AG08396 (cell line): ENCODE measurements at places on chromosomes 1 and 21.

DNA sequence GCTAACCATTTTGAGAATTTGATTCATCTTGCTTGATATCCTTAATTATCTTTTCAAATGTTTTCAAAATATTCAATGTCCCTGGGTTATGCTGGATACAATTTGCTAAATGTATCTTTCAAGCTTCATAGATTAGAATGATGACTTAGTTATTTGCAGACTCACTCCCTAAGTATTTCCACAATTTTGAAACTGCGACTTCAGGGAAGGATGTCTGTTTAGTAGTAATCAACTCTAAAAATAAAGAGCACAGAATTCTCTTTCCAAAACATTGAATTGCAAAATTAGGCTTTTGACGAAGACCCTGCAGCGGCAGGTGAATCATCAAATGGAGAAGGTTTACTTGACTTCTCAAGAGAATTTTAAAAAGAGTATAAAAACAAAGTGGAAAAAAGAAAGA is 14.2 kb downstream of the RGS1 start:
- DNase-seq, result no peak

DNA sequence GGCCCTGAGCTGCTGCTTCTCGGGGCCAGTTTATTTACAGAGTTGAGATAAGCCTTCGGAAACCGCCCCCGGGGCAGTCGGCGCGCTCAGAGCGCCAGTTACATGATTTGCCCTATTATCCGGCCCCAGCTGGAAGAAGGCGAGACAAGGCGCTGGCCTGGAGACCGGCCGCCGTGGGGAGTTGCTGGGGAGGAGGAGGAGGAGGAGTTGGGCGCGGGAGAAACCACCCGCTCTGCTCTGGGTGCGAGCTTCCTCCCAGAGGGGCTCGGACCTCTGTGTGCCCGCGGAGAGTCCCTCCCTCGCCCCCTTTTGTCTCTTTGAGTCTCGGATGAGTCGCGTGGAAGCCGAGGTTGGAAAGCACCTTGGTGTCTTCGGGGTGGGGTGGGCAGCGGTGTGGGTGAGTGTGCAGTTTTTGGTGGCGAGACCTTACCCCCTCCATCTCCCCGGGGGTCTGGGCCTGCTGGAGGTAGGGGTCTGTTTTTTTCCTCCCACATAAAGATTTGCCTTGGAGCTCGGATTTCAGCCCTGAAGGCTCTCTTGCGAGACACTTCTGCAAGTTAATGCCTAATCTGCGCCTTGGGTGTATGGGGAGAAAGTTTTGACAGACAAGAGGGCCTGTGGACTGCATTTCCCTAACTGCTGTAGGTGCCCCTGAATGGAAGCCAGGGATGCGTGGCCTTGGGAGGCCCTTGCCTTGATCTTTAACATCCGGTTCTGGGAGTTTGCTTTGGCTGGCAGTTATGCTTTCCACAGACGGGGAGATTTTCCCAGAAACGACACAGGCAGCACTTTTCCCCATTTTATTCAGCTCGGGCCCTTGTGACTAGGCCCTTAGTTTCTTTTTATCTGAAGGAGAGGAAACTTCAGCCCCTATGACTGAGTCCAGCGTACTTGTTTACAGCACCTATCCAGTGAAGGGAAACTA is 80.0 kb downstream of the NDUFS5 start:
- peak; percentile 49 for DNase-seq

DNA sequence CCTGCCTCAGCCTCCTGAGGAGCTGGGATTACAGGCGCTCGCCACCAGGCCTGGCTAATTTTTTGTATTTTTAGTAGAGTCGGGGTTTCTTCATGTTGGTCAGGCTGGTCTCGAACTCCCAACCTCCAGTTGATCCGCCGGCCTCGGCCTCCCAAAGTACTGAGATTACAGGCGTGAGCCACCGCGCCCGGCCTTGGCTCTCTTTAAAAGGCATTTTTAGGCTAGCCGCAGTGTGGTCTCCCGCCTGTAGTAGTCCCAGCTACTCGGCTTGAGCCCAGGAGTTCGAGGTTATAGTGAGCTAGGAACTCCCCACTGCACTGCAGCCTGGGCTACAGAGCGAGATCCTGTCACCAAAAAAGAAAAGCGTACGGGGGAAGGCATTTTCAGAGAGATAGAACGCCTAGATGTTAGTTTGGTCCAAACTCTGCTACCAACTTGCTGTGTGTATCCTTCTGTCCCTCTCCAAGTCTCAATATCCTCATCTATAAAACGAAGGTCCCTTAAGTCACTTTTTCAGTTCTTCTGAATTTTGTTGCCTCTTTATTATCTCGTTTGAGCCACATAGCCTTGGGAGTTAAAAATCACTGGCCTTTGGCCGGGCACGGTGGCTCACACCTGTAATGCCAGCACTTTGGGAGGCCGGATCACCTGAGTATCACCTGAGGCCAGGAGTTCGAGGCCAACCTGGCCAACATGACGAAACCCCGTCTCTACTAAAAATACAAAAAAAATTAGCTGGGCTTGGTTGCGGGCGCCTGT is 734 bp downstream of the MED18 start:
- no peak for DNase-seq

DNA sequence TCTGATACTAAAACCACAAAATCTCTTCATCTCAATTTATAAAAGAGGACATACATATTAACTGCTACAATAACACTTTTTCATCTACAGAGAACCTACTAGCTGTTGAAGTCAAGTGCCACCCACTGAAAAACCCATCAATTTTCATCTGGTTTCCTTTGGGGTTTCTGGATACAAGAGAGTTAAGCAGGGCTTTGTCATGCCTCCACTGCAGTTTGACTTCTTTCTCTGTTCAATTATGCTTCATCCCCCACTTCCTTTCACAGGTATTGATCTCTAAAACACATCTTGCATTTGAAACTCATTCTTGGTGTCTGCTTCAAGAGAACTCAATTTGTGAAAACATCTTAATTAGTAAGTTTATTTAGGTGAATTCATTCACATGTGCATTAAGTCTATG is 60.5 kb upstream of the ANGPTL3 start:
- no peak for DNase-seq

- DNase-seq, result no peak
These were observed 55.5 kb upstream of the EPS8L3 start for GRCh38 chr1:109818988-109819764.

DNA sequence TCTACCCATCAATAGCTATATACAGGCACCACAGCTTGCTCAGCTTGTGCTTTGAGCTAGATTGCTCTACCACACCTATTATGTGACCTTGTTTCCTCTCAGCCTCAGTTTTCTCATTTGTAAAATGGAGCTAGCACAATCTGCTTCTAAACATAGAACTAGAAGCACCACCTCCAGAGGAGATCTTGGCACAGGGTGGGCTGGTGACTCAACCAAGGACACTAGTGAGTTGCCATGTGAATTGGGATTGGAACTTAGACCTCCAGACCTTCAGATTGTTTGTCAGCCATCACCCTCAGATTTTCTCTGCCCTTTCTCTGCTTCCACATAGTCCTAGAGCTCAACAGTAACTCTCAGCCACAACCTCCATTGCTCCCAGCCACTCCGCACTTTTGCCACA is 3.0 kb upstream of the MACO1 start:
- no peak for DNase-seq

GRCh38 chr1:22374001-22374400 is 77.7 kb upstream of the ZBTB40 start:
- DNase-seq, result no peak

DNA sequence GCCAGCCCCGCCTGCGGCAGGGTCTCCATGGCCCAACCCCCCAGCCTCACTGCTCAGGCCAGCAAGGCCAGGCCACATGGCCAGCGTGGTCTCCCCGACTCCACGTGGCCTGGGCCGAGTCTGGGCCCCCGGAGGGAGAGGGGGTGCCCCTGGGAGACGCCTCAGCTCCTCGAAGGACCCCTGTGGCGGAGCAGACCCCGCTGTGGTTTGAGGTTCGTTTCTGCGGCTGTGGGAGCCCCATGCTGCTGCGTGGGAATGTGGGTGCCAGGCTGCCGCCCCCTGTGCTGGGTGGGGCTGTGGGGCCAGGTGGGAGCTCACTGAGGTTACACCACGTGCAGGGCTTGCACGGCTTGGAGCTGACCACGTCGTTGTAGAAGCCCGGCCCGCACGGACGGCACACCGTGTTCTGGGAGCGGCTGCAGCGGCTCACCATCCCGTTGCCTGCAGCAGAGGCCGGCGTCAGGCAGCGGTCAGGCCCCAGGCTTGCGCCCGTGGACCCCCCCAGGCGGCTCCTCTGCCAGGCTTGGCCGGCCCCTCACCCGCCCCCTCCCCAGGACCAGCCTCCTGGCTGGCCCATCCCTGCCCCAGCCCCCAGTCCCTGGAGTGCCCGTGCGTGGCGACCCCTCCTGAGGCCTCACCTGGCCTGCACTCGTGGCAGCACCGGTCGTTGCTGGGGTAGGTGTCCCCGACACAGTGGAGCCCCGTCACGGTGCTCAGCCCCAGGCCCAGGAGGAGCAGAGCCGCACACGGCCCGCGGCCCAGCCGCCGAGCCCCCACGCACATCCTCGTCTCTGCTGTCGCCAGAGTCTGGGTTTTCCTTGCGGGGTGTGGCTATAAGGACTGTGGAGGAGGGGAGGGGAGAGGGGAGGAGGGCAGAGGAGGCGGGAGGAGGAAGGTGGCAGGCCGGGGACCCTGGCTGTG is at the start of gene TNFRSF4:
Gene TNFRSF4 (minus strand): TSS at position 809 of the 921 bp plus-strand sequence. CDS start 26 bp downstream, at position 783.
- no peak for DNase-seq

DNA sequence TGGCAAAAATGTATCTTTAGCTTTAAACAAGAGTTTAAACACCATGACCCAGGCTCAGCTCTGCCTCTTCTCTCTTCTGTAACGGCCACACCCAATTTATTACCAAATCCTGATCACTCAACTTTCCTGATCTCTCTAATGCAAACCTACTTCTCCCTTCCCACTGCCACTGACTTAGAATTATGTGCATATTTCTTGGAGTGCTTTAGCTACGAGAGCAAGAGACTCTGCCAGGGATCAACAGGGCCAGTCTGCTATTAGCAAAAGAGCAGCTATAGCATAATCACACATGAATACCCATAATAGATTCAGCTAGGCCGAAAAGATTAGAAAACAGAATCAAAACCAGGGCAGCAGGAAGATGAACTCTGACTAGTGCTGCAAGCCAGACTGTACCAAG is 215.5 kb downstream of the MRPL39 start:
- no peak for DNase-seq

- DNase-seq, result no peak
These were observed 22.5 kb upstream of the RHBDL2 start for GRCh38 chr1:38964140-38964548.

DNA sequence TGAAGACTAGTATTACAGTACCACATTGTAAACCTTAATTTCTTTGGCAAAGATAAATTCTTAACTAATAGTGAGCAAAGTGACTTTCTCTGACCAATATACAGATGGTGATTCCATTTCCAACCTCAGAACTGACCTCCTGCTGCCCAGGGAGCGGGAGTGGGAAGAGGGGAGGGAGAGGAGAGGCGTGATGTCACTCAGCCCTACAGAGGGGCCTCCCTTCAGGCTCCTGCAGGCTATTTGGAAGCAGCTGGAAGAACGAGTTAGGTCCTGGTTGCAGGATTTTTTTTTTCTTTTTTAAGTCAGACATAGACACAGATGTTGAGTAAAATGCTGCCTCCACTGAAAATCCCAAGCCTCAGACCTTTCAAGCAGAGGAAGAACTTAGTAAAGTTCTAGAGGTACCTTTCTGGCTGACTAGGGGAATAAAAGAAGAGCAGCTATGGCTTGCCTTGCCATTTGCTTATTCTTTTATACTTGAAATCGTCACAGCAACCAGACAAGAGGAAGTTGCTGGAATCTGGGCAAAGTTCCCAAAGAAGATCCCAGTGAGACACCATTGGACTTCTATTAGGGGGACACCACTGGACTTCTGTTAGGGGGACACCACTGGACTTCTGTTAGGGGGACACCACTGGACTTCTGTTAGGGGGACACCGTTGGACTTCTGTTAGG is 54.5 kb downstream of the EXO1 start:
- no peak for DNase-seq

DNA sequence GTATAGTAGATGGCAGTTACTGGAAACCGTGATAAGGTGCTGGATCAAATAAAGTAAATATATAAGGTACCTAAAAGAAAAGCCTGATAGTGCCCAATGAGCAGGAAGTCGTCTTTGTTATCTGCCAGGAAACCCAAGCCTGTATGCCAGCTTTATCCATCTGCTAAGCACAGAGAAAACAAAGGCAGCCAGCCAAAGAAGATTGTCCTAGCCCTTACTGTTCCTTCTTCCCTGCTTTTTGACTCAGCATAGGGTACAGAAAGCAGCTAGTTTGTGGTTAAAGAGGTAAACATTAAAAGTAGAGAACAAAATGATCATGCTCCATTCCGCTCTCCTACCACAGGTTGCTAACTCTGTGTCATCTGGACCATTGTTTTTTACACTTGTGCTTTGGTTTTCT is 10.1 kb downstream of the KRTAP22-2 start:
- DNase-seq, result no peak

- DNase-seq, result no peak
These were observed 87.8 kb upstream of the TMEM51 start for GRCh38 chr1:15065736-15066135.

- DNase-seq, result no peak
These were observed 35.5 kb downstream of the SH3GLB1 start for GRCh38 chr1:86739648-86740509.

GRCh38 chr1:192732787-192733186 is 76.1 kb upstream of the RGS2 start:
- DNase-seq, result no peak

DNA sequence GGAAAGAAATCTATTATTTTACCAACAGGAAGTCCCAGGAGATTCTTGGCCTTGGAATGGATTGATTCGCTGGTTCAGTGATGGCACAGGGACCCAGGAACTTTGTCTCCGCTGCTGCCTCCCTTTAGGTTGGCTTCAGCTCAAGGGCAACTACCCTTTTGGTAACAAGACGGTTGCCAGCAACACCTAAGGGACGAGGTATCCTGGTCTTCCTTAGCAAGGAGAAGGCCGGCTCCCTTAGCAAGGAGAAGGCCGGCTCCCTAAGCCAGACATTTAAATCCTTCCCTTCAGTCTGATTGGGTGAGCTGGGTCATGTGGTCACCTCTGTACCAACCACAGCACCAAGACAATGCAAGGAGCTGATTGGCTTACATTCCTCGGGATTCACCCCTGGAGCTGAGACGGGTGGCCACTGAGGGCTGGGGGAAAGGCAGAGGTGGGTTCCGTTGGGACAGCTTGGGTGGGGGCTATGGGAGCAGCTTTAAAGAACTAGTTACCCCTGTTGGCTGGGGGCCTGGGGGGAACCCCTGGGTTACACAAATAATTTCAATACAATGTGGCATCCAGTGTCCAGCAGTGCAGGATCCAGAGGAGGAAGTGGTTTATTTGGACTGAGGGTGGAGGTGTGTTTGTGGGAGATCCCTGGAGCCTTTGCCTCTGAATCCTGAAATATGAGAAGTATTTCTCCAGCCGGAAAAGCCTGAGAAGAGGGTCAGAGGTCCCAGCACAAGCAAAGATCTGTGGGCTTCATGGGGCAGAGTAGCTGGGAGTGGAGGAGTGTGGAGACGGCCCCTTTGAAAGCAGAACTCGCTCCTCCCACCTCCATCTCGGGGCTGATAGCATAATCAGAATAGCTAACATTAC is 20.7 kb upstream of the CLIC4 start:
- DNase-seq, result peak; percentile 79

DNA sequence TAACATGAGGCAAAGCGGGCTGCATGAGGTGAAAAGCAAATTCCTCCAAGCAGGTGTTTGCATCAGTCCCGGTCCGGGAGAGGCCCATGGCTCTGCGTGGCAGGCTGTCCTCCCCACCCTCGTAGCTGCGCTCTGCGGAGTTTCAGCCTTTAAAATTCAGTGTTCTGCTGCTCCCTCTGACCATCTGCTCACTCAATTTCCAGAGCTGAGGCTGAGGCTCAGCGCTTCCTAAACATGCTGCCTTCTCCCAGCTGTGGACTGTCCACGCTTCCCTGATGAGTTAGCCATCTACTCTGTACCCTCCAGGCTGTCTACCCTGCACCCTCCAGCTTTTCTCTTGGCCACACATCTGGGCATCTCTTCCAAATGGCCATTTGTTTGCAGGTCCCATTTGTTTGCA is 87.7 kb downstream of the KCNJ6 start:
- no peak for DNase-seq
